ENCODE measurements at places on chromosomes 2 and 18.

DNA sequence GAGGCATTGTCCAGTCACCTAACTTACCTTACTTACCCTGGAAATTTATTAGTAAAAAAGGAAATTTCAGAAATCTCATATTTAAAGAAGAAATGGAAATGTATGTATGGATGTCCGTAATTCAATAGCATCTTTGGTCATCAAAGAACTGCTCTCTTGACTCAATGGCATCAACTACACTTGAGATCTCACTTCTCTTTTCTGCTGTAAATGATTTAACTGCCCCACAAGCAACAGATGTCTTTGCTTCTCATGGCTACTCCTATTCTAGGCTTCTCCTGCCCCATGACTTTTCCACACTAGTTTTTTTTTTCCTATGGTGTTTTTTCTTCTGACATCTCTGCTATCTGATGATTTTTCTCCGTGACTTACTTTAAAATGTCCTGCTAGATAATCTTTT lies 34.0 kb upstream of the ERMN start:
- DNase-seq = no peak

DNA sequence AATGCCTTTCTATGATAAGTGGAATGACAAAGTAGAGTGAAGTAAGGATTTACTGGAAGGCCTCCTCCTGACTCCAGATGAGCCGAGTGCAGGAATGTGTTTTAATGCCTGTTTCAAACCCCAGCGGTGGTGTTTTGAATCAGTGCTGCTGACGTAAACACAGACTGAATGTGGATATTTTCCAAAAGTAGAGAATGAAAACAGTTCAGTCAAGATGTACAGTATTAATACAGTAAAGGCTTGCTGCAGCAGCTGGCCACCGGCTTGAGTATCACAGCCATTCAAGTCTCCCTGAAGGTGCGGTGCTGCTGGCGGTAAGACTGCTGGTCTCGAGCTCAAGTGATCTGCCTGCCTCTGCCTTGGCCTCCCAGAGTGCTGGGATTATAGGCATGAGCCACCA lies 46.7 kb downstream of the ARHGAP28 start:
- DNase-seq = no peak

DNA sequence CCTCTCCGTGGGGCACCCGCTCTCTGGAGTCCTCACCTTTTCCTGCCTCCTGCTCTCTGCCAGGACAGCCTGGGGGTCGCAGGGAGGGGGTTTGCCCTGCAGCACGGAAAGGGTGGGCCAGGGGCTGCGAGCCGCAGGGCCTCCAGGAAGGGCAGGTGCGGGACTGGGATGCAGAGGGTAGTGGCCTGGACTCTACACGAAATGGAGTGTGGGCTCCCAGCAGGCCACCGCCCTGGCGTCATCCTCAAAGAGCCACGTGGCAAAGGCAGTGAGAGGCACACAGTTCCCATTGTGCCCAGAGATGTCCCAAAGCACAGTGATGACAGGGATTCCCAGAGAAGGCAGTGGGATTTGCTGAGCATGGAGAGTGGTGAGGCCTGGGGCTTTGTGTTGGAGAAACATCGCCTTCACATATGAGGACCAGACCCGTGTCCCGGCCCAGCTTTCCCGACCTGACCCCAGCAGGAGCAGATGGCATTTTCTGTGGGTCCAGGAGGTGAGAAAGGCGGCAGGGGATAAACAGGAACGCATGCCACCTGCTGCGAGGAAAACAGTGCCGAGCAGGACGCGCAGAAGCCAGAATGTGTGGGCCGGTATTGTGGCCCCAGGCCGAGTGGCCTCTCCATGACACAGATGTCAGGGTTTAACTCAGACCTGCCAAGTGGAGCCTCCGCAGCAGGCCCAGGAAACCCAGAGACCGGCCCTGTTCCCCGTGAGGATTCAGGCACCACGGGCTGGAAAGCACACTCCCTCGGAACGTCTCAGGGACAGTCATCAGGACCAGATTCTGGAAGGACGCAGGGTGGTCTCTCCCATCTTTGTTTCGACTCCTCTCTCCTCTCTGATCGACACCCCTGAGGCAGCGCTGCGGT lies 855.5 kb upstream of the SALL3 start:
- no peak for DNase-seq

GRCh38 chr18:3192286-3192685 lies 27.5 kb downstream of the MYOM1 start:
- DNase-seq = no peak

DNA sequence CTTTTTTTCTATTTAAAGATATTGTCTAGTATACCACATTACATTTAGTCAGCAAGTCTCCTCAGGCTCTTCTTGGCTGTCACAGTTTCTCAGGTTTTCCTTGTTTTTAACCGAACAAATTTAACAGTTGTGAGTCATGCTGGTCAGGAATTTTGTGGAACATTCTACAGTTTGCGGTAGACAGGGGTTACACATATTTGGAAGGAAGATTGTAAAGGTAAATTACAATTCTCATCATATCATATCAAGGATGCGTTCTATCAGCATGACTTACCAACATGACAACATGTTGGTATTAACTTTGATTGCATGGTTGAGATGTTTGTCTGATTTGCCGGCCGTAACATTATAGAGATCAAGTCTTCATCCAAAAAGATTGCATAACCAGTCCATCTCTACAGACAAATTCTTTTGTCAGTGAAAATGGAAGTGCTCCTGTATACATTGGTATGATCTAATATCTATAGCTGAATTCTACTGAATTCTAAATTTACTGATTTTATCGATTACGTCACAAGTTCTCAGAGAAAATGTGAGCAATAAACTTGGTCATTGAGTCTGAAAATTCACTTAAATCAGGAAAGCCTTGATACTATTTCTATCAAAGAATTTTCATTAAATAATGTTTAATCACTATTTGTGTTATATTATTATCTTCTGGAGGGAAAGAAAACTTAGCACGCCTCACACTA lies 664.4 kb upstream of the SLC8A1 start:
- DNase-seq = no peak

- no peak for DNase-seq
These were observed 393.9 kb upstream of the TCF4 start for GRCh38 chr18:55981712-55982475.

DNA sequence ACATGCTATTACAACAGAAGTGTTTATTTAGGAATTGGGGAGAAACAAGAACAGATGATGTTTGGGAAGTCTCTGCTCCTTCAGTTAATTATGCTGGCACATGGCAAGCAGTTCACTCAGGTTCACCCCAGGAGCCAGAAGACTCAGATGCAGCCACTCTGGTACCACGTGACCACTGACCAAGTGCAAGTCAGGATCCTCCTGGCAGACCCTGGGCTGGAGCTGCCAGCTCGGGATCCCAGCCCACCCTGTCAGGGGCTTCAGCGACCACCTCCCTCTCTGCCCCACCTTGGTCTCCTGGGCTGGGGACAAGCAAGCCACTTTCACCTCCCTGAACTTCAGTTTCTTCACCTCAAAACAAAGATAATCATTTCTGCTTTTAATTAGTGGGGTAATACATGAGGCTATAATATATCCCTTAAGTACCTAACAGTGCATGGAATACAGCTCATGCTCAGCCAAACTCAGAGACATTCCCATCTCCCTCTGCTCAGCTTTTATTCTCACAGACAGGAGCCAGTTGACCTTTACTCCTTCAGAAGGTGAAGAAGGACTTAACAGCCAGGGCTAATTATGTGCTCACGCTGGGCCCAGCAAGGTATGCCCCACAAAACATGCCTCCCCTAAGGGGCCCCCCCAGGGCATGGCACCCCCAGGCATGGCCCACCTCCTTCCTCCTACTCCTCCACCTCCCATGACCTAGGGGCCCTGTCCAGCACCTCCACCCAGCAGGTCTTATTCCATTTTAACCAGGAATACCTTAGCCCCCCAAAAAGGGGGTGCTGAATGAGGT lies 11.8 kb downstream of the CRACDL start:
- no peak for DNase-seq

GRCh38 chr2:33034784-33035183 lies 88.0 kb downstream of the LTBP1 start:
- DNase-seq = no peak

- DNase-seq = no peak
These were observed 13.9 kb downstream of the AFTPH start for GRCh38 chr2:64537991-64538390.

DNA sequence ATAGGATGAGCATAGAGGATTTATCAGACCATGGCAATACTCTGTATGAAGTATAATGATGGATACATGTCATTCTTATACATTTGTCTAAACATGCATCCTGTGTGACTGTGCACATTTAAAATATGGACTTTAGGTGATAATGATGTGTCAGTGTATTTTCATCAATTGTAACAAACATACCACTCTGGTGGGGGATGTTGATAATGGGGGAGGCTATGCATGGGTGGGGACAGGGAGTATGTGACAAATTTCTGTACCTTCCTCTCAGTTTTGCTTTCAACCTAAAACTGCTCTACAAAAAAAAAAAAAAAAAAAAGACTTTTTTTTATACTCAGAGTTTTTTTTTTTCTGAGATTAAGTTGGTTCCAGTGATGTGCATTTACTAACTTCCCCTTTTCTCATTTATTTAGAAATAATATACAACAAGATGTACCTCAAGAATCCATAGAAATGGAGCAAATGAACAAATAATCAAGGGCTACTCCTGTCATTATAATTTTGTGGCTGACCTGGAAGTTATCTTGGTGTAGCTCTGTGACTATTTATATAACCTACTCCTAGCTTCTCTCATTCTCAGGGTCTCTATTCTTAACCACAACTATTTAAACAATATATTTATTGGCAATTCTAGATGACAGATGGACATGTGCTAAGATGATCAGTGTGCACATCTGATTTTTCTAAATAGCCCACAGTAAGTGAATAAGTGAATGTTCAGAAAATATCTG lies 108.9 kb upstream of the ITGA4 start:
- no peak for DNase-seq

- DNase-seq = no peak
These were observed 799 bp downstream of the CEP68 start for GRCh38 chr2:65057054-65057375.

GRCh38 chr2:230650585-230651137 lies 62.0 kb upstream of the CAB39 start:
- DNase-seq = no peak

DNA sequence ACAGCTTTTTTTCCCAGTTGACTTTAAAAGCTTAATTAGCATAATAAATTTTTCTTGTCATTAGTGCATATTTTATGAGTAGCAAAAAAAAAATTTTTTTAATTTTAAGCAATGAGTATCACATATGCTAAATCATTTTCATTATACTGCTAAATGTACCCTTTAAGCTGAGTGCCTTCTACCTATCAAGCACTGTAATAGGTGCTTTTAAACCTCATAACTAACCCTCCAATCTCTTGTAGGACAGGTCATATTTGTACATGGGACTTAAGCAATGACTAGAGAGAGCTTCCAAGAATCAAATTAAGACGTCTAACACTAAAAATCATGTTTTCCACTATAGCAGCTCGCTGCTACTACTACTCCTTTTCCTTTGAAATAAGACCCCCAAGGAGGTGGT lies 7.4 kb downstream of the XPO1 start:
- DNase-seq = no peak

DNA sequence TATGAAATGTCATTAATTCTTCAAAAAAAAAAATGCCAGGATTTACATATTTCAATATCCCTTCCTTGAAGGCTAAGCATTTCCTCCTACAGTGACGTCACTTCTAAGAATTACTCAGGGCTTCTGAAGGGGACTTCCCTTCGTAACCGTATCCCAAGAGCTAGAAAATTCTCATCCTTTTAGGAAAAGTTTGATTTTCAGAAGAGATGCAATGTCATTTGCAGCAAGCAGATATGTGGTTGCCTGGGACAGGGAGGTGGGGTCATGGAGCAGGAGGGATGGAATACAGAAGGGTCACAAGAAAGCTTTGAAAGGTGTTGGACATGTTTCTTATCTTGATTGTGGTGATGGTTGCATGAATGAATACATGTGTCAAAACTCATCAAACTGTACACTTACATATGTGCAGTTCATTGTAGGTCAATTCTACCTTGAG lies 97.0 kb upstream of the ATL2 start:
- DNase-seq = no peak

- DNase-seq = no peak
These were observed 70.3 kb upstream of the DOCK10 start for GRCh38 chr2:225112362-225113126.

DNA sequence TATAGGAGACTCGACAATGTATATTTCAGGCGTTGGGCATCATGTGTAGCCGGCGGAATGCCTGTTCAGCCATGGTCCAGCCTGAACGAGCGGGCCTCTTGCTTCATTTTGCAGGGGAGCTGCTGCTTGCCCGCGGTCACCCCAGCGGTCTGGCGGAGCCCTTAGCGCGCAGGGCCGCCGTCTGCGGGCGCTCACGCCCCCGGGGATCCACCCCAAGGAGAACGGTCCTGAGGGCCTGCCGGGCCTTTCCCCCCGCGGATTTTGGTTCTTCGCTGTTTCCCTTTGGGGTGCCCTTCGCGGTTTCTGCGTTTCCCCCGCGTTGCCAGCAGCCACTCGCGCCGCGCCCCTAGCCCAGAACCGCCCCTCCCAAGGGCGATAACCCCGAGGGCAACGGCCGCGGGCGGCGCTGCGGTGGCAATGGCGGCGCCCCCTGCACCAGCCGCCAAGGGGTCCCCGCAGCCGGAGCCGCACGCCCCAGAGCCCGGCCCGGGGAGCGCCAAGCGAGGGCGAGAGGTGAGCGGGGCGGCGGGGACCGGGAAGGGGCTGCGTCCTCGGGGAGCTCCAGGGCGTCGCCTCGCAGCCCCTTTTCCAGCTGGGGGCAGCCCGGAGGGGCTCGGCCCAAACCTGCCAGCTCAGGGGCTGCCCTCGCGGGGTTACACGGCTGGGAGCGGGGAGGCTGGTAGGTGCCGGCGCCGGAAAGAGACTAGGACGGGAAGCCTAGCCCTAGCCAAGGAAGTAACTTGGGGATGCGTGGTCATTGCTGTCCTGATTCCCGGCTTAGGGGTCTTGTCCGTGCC lies at the start of gene MFSD2B:
Gene MFSD2B, plus strand, starts transcription at position 406 of the 797 bp plus-strand sequence. Its CDS starts 12 bp downstream, at position 418.
- no peak for DNase-seq

DNA sequence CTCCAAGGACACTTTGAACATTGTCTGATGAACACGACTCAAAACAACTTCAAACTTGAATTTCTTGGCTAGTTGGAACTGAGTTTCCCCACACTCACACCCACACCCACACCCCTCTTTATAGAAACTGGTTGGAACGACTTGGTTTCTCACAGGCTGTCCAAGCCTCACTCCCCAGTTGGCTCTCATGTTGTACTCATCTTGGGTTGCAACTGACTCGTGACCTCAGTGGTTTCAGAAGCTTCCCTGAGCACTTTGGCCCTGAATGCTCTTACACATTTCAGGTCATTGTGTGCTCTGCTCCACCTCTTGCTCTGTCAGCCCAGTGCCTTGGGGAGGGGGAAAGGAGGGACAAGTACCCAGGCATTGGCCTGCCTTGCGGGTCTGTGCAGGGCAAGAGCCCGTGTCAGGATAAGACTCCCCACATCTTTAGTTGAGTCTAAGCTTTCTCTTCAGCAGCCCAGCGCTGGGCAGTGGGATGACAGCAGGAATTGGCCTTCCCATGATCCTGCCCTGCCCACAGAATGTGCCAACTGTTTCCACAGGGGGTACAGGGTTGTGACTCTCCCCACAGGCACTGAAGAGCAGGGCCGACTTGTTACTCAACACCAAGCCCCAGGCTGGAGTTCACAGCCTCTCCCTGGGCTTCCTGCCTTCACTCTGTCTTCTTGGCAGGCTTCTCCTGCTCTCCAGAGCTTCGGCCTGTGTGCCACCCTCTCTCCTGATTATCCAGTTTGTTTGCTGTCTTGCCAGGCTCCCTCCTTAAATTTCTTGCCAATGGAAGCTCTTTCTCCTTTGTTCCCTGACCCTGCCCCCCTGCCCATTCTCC lies 104.6 kb downstream of the RTN4 start:
- DNase-seq = no peak

- no peak for DNase-seq
These were observed 287.7 kb upstream of the ID2 start for GRCh38 chr2:8394131-8394530.
